H54 (cell line): ENCODE measurements at places on chromosomes 5 and 9.

- no peak for DNase-seq
These were observed 220.5 kb upstream of the ADRA1B start for GRCh38 chr5:159695741-159696294.

GRCh38 chr9:129938291-129938979 lies 103.2 kb downstream of the USP20 start:
- DNase-seq: no peak

- DNase-seq: no peak
These were observed 190.6 kb upstream of the C9orf72 start for GRCh38 chr9:27763831-27764230.

GRCh38 chr5:148623741-148624140 lies 30.6 kb downstream of the HTR4 start:
- no peak for DNase-seq

DNA sequence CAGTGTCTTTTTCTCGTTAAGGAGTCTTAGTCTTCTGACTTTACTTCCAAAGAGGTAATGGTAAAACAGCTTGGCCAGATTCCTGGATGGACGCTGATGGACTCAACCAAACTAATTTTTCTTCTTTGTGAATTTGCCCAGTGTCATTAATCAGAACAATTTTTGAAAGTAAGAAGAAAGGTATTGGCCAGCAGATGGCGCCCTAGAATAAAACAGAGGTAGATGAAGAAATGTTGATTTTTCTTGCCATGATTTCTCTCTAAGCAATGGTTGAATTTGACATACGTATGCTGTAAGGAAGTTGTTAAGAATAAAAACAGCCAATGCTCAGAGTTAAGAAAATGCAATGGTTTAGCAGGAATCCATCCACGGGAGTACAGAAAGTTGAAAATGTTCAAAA lies 500.0 kb downstream of the DIRAS2 start:
- DNase-seq: no peak
